CD4-positive, alpha-beta T cell treated with Interleukin-15 for 1 hour (primary cell): ENCODE measurements at places on chromosomes 7 and 10.

DNA sequence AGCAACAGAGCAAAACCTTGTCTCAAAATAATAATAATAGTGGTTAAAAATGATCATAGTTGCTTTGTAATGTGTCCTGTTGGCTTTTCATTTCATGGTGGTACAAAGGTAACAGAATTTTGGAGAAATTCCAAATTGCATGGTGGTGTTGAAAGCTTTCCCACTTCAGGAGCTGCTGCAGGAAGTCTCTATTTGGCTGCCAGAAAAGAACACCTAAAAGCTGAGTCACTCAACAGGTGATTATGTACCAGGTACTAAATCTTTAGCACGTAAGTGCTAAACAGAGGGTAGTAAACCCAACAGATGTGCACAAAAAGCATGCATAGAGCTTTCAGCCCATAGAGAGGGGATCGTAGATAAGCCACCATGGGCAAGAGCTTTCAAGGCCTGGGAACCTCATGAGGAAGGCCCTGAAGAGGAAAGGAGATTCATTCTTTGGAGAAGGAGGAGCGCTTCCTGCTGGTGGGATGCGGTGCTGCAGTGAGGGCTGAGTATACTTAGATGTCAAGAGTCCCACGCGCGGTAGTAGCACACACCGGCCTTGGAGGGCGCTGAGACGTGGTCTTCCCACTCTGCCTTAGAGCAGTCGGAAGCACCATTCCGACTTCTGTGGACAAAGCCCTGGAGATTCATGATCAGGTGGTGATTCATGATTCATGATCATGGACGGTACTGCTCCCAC lies 118.7 kb downstream of the RALA start:
- peak; percentile 53 for DNase-seq

DNA sequence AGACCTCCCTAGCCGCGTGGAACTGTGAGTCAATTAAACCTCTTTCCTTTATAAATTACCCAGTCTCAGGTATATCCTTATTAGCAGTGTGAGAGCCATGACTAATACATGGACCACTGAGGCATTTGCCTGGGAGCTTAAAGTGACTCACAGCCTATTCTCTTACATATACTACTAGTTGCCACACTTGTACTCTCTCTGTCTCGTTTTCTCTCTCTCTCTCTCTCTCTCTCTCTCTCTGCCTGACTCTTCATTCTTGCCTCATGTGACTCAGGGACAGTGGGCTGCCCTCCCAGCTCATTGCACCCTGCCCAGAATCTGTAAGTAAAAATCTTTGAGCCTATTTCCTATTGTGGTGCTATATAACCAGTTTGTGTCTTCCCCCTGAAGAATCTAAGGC lies 238.5 kb upstream of the MAGI2 start:
- DNase-seq: no peak

DNA sequence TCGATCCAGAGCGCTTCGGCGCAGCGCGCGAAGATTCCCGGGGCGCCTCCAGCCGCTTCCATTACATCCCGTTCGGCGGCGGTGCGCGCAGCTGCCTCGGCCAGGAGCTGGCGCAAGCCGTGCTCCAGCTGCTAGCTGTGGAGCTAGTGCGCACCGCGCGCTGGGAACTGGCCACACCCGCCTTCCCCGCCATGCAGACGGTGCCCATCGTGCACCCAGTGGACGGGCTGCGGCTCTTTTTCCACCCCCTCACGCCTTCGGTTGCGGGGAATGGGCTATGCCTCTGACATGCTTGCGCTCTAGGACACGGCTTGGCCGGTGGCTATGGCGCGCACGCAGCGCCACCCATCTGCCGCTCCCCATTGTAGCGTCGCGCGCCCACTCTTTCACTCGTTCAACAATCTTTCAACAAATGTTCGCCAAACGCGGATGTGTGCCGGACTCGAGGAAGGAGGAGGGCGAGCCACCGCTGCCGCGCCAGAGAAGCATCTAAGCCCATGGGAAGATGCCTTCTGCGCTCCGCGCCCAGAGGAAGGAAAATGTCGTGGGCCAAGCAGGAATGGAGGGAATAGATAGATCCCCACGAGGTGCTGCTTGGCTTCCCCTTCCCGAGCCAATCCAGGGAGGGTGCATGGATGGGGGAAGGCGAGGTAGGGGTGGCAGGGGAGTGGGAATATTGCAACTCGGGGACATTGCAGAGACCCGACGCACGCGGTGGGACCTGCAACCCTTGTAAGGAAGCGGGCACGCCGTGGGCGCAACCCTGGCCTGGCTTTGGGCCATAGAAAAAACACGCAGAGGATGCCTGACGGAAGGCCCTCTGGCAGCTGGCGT lies 5.1 kb upstream of the CYP26A1 start:
- DNase-seq: no peak

DNA sequence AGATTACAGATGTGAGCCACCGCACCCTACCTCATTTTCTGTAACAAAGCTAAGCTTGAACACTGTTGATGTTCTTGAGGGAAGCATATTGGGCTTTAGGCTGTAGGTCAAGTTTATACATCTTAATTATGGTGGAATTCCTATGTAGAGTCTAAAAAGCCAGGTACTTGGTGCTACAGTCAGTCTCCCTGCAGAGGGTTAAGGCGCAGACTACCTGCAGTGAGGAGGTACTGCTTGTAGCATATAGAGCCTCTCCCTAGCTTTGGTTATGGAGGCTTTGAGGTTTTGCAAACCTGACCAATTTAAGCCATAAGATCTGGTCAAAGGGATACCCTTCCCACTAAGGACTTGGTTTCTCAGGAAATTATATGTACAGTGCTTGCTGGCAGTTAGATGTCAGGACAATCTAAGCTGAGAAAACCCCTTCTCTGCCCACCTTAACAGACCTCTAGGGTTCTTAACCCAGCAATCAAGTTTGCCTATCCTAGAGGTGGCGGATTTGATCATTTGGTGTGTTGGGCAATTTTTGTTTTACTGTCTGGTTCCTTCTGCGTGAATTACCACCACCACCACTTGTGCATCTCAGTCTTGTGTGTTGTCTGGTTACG lies 6.0 kb downstream of the PPIA start:
- DNase-seq: no peak

- DNase-seq: no peak
Measured at GRCh38 chr10:57102236-57102635, 741.2 kb upstream of the ZWINT start.

GRCh38 chr7:46468753-46469356 lies 547.8 kb upstream of the IGFBP3 start:
- no peak for DNase-seq

GRCh38 chr7:88042157-88042556 lies 108.1 kb downstream of the ADAM22 start:
- DNase-seq: no peak

DNA sequence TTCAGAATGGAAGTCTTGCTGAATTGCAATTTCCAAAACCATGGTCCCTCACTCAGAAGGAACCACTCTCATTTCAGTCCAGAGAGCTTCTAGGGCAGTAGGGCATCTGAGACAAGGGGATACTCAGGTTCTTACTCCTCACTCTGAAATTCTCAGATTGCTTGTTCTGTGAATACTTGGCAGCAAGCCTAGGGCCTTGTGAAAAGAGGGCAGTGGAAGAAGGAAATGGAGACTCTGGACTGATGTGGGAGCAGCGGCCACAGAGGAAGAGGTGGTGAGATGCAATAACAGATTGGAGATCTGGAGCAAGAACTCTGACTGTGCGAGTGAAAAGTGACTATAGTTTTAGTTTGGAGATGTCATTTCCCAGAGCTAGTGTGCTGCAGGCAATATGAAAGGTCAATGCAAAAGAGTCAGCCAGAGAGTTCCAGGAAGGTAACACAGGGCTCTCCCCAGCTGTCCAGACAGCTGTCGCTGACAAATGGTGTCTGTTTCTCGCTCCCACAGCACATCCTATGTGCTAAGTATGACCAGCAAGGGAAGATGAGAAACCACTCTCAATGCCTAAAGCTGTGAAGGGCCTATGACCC lies 291.6 kb upstream of the KIAA1217 start:
- DNase-seq: no peak

- DNase-seq: no peak
Measured at GRCh38 chr7:134724606-134725005, 54.8 kb upstream of the CALD1 start.

DNA sequence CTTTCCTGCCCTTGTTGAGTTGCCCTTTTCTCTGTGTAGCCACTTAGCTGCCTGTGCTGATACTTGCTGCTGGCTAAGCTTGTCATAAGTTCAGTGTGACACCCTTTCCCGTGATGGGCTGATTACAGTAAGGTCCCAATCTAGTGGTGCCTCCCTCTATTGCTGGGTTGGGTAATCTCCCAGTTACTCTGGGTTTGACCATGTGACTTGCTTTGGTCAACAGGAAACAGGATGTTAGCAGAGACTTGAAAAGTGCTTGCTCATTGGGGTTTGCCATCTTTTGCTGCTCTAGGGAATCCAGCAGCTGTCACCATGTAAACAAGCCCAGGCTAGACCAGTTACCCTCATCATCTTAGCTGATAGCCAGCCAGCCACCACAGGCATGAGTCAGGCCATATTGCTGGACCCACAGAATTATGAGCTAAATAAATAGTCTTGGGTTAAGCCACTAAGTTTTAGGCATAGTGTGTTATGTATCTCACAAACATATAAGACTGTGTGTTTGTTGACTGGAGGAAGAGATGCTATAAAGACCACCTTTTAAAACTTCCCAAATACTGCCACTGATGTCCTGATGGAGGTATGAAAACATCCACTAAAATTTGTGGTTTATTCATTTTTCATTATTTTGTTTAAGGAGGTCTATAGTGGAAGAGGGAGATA lies 4.0 kb upstream of the LEP start:
- peak; percentile 79 for DNase-seq

DNA sequence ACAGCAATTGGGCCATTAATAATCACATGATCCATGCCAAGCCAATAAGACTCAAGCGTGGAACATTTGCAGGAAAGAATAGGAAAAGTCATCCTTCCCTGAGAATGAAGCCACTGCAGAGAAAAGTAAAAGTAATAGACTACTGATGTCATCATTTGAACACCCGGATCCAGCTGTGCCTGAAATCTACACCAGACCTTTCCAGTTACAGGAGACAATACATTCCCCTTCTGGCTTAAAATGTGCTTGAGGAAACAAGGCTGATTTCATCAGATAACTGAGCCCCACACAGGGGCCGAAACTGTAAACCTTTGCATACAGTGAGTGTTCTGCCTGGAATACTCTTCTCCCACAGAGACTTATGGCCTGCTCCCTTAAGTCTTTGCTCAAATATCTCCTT lies 232.8 kb downstream of the KCNMA1 start:
- DNase-seq: no peak

DNA sequence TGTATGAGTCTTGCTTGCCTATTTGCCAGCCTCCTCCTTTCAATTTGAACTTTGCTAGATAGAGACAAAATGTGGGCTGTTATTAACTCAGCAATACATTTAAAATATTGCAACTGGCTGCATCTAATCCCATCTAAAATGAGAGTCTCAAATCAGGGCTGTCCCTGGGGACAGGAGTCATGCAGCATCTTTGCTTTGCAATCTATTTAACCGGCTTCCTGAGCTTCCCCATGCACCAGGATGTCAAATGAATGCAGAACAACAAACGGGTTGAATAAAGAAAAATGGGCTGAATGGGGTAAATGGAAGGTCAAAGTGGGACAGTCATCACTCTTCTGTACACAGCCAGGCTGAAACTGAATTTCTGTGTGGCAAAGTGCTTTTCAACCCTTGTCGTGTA lies 89.2 kb downstream of the AOAH start:
- no peak for DNase-seq

DNA sequence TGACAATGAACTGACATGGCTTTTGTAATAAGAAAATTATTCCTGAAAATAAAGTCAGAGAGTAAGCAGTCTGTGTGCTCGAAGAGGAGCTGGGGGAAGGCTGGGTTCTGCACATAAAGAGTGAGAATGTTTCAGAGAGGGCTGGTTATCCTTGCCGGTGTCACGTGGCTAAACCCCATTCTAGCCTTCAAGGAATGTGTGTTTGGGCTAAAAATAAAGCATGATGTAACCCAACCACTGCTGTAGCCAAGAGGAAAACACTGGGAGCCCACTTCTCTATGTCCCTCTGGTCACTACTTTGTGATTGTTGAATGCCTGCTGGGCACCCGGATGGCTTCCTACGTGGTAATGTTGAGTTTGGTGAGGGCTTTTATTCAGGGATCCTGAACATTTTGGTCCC lies 23.5 kb downstream of the WDFY4 start:
- no peak for DNase-seq

DNA sequence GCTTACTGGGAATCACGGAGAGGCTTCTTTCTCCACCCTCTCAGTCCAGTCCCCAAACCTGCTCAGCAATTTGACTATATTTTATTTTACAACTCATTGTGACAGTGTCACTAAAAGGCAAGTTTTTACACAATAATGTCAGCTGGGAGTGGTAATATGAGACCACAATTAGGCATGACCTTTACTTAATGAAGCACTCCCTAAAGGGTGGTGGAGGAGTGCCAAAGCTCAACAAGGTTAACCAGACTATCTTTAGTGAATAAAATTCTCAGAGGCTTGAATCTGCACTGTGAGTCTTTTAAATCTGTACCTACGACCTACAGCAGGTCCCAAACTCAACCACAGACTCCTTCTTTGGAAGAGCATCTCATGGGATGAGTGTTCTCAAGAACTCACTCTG lies 215.6 kb downstream of the TAX1BP1 start:
- no peak for DNase-seq

- DNase-seq: no peak
Measured at GRCh38 chr10:75062506-75063299, 48.8 kb upstream of the SAMD8 start.

GRCh38 chr7:126210707-126211106 lies 1042.0 kb downstream of the GRM8 start:
- DNase-seq: no peak

GRCh38 chr10:47027784-47028260 lies 116.6 kb downstream of the PTPN20 start:
- no peak for DNase-seq
